ENCODE measurements at places on chromosomes 5 and 9.
A peak's percentile ranks its signal among the peaks of the same experiment; 100 is the strongest.

DNA sequence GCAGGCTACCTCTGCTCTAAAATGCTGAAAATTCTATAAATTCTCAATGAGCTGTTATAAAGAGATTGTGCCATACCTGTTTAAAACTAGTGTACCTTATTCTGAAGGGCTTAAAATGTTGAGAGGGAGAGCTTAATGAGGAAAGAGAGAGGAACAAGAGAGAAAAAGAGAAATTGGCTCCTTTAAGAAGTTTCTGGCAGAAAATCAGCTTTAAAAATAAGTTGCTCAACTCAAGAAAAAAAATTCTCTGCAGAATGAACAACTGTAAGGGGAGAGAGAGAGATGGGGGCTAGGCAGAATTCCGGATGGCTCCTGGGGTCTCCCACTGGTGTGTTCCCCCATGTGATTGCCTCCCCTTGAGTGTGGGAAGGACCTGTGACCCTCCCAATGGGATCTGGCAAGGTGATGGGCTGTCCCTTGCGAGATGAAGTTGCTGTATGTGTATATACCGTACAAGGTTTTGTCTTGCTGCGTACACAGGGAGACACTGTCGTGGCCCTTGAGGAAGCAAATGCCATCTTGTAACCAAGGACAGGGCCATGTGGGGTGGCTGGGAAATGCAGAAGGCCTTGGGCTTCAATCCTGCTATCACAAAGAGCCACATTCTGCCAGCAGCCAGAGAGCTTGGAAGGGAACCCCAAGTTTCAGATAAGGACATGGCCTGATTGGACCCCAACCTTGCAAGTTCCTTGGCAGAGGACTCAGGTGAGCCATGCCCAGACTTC, 64.3 kb upstream of the S1PR3 start:
- no peak for DNase-seq

- DNase-seq, result no peak
Observed at GRCh38 chr5:58108511-58108910, 351.4 kb downstream of the PLK2 start.

DNA sequence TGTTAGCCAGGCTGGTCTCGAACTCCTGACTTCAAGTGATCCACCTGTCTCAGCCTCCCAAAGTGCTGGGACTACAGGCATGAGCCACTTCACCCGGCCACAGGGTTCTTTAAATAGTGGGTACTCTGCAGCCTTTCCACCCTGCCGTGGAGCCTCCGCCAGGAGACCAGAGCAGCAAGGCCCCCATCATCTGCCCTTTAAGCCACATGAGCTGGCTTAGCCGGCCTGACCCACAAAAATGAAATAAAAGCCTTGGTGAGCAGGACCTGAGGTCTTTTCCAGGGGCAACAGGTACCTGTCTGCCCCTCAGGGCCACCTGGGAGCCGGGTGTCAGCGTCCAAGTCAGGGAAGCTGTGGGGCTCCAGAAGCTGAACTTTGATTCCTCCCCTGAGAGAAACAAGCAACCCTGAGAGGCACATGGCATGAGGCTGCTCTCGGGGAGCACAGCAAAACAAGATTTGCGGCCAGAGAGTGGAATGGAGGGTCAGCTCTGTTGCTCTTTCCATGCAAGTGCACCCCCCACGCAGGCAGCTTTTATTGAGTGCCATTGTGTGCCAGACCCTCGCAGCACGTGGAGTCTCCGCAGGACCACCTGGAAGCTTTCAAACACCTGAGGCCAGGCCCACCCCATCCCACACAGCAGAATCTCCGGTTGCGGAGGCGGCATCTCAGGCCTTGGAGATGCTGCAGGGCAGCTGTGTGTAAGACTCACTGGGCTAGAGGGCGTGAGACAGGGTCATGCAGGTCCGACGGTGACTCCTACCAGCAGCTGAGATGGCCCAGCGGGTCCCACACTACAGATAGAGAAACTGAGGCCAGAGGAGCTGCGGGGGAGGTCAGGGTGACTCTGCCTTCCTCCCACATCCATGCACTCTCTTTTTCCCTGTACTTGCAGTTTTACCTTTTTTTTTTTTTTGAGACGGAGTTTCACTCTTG, 4.8 kb upstream of the WNK2 start:
- no peak for DNase-seq

GRCh38 chr5:22708770-22709328, 144.3 kb downstream of the CDH12 start:
- peak; percentile 40 for DNase-seq

GRCh38 chr5:1760231-1760630, 39.4 kb downstream of the MRPL36 start:
- no peak for DNase-seq

DNA sequence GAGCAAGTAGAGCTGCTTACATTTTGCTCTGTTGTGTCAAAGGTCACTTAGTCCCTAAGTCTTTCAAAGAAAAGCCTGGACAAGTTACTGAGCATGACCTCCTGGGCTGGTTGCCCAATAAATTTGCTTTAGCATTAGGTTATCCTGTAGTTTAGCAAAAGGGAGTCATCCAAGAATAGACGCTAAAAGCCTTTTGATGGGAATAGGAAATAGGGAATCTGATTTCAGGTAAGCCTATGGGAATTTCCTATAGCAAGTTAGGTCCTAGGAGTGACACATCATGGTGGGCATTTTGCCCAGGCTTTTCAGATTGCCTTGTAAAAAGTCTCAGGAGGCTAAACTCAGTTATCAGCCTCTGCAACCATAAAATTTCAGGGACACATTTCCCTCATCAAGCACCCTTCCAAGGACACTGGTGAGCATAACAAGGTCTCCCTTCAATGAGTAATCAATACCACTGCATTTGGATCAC, 67.6 kb upstream of the RANBP3L start:
- DNase-seq, result no peak

DNA sequence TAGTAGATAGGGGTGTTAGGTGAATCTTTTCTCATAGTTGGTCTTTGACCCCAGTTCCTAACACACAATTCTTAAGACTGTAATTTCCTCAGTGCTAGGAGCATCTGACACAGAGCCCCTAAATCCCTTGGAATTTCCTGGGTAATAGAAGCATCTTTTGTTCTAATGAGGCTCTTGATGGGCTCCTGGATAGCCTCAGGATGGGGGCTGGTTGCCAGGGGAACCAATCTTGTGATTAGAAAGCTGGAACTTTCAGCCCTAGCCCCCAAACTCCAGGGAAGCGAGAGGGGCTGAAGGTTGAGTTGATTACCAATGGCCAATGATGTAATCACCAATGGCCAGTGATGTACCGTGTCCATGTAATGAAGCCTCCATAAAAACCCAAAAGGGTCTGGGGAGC, 44.5 kb downstream of the CCDC125 start:
- DNase-seq, result no peak

GRCh38 chr9:5425006-5425628, 12.6 kb downstream of the PLGRKT start:
- DNase-seq, result no peak

- DNase-seq, result no peak
Observed at GRCh38 chr5:60507687-60508086, 192.3 kb downstream of the DEPDC1B start.

GRCh38 chr5:131019601-131020315, 145.3 kb downstream of the HINT1 start:
- peak; percentile 35 for DNase-seq

- no peak for DNase-seq
Observed at GRCh38 chr9:83401328-83401900, 136.8 kb downstream of the FRMD3 start.

DNA sequence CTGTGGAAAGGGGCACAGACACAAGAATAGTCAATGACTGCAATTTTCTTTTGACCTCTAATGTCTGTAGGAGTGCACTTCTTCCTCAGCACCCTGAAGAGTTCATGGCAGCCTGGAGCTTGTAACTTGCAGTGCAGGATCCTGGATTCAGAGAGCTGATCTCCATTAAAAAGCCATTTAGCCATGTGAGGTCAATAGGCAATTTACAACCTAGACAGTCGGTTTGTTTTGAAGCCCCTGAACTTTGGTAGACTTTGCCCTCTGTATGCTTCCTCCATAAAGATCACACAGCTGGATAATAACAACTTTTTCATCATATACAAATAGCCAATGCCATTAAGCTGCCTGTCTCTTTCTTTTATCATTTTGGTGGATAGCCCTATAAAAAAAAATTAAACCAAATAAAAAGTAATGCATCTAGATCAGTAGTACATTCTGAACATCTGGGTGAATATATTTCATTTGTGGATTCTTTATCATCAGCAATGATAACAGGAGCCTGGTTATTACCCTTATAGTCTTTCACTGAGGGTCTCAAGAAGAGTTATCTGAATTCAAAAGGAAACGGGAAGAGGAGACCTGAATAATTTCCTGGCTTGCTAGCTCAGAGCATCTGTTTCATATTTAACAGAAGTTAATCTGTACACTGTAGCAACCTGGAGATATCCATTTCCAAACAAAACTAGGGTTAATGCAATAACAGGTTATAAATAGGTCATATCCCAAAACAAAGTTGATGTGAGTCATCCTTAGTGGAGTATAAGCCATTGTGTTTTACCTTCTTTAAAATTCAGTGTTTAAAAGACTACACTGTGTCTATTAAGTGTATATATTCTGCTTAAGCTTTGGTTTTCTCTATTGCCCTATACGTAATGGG, 193.8 kb upstream of the ACTBL2 start:
- no peak for DNase-seq

DNA sequence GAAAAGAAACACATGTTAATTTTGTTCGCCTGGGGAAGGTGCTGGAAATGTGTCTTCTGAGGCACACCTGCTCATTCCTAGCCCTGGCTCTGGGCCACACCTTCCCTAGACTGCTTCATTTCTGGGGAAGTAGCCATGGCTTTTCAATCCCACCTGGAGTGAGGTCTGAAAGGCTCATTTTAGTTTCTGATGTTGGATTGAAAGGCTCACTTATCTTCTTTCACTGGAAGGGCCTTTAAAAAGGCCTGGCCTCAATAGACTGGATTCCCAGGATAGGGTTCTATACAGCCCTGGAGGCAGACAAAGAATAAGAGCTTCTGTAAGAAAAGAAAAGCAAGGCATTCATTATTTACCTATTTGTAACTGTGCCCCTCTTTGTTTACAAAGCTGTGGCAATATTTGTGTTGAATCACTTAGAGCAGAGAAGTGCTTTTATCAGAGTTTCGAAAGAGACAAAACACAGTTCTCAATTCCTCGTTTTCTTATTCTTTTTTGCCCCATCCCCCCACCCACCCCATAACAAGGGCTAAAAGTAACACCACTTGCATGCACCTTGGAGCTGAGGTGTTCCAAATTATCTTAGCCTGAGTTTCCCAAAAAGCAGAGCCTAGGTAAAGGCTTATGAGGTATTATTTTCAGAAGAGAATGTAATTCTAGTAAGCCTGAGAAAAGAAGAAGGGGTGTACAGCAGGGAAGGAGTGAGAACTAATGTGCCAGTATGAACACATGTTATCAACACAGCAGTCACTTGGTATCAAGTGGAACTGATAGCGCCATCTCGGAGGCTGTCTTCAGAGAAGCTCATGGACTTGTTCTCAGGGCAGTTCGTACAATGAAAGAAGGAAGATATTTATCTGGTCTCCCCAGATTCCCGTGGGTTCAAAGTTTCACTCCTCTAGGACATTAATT, 413.1 kb downstream of the KCTD16 start:
- DNase-seq, result no peak

DNA sequence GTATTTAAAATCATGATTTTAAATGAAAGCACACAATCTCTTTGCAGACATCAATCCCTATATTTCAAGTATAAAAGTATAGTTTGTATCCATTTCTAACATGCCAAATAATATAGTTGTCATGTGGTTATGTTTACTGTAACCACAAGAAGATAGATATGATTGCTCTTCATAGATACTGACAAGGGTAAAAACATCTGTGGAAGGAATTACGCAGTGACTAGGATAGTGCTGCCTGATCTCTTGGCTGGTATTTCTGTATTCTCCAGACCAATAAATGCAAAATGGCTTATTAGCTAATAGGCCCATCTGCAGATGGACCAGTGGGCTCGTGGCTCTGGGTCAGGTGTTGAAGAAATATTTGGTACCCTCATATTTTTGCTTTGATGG, 34.9 kb upstream of the FBN2 start:
- DNase-seq, result no peak

DNA sequence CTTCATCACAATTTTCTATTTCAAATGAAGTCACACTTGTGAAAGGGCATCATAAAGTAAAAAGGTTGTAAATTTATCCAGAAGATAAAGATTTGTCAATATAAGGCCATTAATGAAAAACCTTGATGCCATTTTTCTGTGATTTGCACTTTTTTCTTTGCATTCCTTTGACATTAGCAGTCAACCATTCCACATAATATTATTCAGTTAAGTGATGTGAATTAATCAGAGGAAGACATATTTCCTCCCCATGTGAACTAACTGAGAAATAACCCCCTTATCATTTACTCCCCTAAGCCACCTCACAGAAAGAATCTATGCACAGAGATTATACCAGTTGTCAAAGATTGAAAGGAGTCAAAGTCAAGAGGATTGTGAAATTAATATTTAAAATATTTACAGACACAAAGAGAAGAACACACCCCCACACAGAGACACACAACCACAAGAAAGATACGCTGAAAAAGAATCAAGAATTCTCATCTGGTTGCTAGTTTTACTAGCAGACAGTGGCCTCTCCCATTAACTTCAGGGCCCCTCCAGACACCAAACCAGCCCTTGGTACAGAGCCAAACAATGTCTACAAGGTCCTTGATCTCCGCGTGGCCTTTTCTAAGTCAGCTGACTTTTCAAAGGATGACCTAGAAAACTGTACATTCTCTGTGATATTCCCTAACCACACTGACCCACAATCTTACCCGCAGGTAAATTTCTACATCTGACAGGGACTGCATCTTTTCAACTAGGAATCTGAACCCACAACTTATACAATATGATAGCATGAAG, 29.5 kb downstream of the GNAQ start:
- DNase-seq, result no peak

DNA sequence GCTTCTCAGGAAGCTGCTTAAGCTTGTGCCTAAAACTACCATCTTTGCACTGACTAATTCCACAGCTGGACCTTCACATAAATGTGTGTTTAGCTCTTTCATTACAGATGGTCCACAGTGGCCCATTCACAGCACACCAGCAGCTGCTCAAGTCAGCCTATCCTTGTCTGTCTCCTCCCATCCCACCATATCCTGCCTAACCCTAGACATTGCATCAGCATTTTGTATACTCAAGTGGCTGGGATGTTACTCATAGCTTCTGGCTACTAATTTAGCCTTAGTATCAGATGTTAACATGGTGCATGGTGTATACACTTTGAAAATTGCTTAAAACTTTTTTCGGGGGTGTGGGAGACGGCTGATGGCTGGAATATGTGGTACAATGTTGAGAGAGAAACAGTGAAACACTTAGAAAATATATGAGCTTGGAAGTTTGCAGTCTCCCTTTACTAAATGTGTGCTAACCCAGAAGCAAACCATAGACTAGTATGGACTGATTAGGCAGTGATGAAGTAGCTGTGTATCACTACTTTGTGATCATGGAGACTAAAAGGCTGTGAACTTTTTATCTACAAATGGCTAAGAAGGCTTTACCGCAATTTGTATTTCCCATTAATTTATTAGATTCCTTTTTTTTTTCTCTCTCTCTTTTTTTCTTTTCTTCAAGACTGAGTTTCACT, 83.1 kb downstream of the JMY start:
- no peak for DNase-seq

- DNase-seq, result no peak
Observed at GRCh38 chr5:127409921-127410675, 107.3 kb upstream of the PRRC1 start.

Data from WERI-Rb-1 (cell line).